ENCODE measurements at places on chromosomes 6 and 20.

- no peak for DNase-seq
Observed at GRCh38 chr6:6225885-6226529, 94.5 kb downstream of the F13A1 start.

DNA sequence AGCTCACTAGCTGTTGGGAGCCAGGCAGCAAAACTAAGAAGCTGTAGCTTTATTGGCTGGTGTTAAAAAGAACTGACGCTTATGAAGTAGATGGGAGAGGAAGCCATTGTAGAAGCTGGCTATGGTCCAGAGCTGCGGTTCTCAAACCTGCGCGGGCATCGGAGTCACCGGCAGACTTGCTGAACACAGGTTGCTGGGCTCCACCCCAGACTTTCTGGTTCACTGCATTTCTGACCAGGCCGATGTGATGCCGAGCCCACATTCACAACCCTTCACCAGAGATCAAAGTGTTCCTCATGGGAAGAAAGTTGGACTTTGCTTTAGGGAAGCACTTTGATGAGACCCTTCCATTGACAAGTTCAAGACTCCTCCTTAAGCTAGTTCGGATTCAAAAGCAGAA lies 231.6 kb downstream of the QKI start:
- no peak for DNase-seq

GRCh38 chr20:26277339-26277738 lies 580.7 kb upstream of the ZNF337 start:
- DNase-seq, result no peak

- peak; percentile 29 for DNase-seq
Observed at GRCh38 chr6:11043961-11044711, at the start of gene ELOVL2. ELOVL2 (minus strand) TSS chr6:11044305; CDS start chr6:11044230, 75 bp downstream.

DNA sequence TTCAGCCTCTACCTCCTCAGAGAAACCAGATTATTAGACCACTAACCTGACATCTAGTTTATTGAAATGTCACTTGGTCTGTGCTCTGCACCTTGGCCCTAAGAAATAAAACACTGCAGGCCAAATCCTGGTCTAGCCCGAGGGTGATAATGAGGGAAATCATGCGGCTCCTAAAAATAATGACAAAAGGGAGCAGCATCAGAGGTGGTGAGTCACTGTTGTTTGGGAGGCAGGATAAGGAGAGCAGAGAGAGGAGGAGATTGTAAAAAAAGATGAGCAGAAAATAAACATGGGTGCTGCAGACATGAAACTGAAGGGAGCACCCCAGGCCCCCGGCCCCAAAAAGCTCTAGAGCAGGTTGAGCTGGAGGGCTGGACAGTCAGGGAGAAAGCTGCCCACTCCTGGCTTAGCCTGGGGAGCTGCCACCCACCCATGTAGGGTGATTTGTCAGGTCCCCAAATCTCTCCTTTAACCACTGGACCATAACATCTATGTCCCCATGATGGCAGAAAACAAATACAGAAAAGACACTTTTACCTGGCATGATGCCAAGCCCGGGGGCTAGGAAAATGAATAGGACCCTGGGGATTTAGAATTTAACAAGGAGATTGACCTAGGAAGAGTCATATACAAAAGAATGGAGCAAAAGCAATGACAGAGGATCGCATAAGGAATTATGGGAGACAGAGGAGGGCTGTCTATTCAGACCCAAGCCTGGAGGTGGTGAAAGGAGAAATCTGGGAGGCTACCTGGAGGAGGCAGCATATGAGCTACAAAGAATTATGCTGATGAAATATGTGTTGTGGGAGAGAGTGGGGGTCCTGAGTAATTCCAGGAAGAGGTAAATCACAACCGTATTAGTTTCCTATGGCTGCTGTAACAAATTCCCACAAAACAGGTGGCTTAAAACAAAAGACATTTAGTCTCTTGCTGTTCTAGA lies 103.7 kb downstream of the SNAP25 start:
- DNase-seq, result no peak

- no peak for DNase-seq
Observed at GRCh38 chr6:30881392-30882203, 2.7 kb upstream of the DDR1 start.

GRCh38 chr6:164455835-164456234 lies 853.6 kb downstream of the C6orf118 start:
- no peak for DNase-seq

GRCh38 chr6:135481783-135482369 lies 15.7 kb downstream of the AHI1 start:
- no peak for DNase-seq

GRCh38 chr6:30570263-30570662 lies 979 bp upstream of the ABCF1 start:
- DNase-seq, result no peak

- no peak for DNase-seq
Observed at GRCh38 chr6:39266375-39266774, 37.1 kb upstream of the KCNK5 start.

GRCh38 chr6:120355822-120356221 lies 978.5 kb downstream of the TBC1D32 start:
- DNase-seq, result no peak

DNA sequence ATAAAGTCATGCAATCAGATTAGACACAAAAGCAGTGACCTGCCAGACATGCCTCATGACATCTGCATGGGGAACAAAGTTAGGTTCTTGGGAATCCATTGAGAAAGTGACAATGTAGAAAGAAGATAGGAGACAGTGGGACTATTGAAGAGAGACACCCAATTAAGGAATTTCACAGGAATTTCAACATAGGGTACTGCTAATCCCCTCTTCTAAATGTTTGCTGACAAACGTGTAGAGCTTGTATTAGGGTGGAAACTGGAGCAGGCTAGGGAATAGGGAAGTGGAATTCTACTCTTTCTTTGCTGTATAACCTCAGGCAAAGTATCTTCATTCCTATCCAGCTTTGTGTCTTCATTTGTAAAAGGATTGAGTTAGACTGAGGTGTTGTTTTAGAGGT lies 409.4 kb upstream of the SASH1 start:
- DNase-seq, result no peak

DNA sequence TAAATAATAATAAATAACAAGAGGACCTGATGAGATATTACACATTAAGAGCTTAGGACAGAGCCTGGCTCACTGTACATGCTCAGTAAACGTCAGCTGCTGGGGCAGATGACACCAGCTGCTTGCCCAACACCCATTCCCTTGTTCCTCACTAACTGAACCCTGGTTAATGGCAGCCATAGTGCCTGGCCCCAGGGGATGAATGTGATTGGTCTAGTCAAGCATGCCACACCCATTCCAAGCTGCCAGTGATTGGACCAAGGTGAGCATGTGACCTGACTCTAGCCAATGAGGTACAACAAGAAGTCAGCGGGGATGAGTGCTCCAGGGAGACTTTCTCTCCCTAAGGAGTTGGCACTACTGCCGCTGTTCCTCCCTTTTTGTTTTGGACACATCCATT lies 85.1 kb upstream of the PTPN1 start:
- no peak for DNase-seq

GRCh38 chr6:136526196-136526930 lies 23.9 kb downstream of the MAP7 start:
- DNase-seq, result peak; percentile 39

DNA sequence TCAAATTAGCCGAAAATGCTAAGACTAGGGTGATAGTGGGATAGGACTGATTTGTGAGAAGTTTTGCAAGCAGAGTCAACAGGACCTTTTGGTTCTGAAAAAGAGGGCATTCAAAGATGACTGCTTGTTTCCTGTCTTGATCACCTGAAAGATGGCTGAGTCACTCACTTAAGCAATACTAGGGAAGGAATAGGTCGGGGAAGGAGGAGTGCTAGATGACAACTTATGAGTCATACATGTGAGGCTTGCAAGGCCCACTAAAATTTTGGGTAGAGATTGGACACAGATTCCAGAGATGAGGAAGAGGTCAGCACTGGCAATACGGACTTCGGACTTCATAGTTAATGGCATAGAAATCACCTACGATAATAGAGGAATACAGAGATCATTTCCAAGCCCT lies 89.2 kb downstream of the FAM83B start:
- DNase-seq, result no peak

GRCh38 chr6:169340395-169340794 lies 86.7 kb upstream of the THBS2 start:
- DNase-seq, result no peak

GRCh38 chr6:11750682-11751081 lies 27.9 kb downstream of the ADTRP start:
- DNase-seq, result no peak

DNA sequence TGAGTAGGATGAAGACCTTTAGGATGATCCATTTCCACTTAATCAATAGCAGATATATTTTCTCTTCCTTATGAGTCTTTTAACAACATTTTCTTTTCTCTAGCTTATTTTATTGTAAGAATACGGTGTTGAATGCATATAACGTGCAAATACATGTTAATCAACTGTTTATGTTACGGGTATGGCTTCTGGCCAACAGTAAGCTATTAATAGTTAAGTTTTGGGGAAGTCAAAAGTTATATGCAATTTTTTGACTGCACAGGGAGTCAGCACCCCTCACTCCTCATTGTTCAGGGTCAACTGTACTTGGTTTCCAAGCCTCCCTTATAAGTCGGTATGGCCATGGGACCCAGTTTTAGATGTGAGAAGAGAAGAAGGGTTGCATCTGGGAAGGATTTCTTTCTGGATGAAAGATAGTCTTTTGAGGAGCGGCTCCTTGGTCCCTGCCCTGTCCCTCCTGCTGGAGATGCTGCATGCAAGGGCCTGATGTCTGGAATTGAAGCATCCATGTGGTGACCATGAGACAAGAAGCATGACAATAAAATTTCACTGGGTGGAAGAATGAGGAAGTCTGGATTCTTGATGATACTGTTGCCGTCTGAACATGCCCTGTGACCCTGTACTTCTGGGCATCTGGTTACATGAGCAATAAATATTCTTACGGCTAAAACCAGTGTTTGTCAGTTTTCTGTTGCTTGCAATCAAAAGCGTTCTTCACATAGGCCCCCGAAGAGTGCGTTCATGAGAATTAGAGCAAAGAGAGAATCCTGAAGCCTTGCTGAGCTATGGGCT lies 194.7 kb upstream of the PMEPA1 start:
- no peak for DNase-seq

DNA sequence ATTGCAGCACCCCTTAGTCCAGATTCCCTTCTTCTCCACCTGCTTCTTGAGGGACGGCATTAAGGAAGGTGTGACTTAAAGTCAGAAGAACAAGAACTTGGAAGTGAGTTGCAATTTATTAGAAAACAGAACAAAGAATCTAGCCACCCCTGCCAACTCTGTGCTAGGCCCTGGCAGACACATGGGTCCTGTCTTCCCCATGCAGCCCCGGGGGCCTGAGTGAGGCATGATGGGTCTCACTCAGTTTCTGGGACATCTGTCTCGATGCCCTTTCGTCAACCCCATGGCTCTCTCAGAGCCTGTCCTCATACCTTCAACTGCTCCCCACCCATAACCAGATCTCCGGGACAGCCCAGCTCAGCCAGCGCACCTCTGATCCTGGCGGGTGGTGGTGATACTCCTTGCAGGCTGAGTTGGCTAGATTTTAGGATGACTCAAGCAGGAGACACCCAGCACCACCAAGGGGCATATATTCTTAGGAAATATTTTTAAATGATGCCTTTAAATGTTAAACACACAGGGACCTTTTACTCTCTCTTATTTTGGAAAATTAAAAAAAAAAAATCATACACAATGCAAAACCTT lies 143.2 kb upstream of the RNF24 start:
- DNase-seq, result no peak

DNA sequence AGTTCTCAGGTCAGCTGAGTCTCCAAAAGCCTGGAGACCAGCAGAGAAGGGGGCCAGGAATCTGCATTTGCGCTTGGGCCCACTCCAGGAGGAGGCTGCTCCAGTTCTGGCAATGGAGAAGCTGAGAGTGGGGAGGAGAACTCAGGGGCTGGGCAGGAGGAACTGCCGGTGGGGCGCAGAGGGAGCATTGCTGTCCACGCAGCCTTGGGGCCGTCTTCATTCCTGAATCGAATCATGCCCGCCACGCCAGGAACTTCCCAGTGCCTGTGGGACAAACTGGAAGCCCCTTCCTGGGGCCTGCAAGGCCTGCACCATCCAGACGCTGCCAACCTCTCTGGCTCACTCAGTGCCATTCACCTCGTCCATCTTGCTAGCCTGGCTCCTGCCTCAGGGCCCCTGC lies 16.9 kb downstream of the RAB44 start:
- DNase-seq, result no peak

DNA sequence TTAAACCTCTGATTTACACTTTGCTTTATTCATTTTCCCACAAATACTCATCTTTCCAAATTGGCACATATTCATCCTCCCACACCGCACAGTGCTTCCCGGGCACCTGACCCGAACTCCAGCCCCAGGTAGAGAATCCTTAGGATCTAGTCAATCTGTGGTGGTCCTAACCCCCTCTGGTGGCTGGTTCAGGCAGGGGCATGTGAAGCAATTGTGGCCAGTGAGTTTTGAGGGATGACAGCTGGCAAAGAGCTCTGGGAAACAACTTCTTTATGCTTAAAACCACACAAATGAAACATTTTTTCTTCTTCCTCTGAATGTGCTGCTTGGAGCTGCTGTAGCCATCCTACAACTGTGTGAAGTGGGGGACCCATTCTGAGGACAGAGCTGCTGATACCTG lies 54.7 kb downstream of the ELOVL5 start:
- DNase-seq, result no peak

DNA sequence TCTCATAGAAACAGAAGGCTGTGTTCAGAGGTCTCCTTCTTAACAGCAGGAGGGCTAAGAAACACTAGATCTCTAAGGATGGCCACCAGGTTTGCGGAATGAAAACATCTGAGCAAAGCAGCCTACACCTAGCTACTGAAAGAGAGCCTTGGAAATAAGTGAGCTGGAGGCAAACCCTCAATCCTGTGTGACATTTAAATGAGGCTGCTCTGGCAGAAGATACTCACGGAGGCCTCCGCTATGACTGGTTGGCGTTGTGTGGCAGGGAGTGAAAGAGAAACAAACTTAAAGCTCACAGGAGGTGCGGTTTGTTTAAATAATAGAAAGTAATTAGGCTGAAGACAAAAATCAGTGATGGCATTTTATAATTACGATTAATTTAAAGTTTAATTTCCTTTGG lies 162.0 kb upstream of the RNF217 start:
- no peak for DNase-seq

GRCh38 chr6:138204792-138205384 lies 13.4 kb downstream of the PBOV1 start:
- DNase-seq, result no peak

DNA sequence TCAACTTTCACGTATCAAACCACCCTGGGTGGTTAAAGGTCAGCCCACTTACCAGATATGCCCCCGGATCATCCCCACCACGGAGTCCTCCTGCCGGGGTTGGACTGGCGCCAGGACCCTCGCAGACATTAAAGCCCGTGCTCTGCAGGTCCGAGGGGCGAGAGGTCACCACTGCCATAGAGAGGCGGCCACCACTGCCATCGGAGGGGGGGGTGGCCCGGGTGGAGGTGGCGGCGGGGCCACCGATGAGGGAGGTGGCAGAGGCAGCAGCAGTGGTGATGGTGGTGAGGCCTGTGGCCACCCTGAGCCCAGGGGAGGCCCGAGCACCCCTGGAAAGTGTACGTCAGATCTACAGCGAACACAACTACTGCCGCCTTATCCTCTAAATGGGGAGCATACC lies 76.3 kb downstream of the ASXL1 start:
- DNase-seq, result no peak

GRCh38 chr6:111987295-111987694 lies 66.6 kb upstream of the CCN6 start:
- no peak for DNase-seq

All from activated T-cell treated with anti-CD3 and anti-CD28 coated beads, Interleukin-2, amount 50 U/mL, for 1 hour (primary cell).